Central memory CD8-positive, alpha-beta T cell (primary cell): ENCODE measurements at places on chromosomes 12 and 14.

- no peak for DNase-seq
These were observed 252.2 kb upstream of the GRIP1 start for GRCh38 chr12:66931091-66931490.

DNA sequence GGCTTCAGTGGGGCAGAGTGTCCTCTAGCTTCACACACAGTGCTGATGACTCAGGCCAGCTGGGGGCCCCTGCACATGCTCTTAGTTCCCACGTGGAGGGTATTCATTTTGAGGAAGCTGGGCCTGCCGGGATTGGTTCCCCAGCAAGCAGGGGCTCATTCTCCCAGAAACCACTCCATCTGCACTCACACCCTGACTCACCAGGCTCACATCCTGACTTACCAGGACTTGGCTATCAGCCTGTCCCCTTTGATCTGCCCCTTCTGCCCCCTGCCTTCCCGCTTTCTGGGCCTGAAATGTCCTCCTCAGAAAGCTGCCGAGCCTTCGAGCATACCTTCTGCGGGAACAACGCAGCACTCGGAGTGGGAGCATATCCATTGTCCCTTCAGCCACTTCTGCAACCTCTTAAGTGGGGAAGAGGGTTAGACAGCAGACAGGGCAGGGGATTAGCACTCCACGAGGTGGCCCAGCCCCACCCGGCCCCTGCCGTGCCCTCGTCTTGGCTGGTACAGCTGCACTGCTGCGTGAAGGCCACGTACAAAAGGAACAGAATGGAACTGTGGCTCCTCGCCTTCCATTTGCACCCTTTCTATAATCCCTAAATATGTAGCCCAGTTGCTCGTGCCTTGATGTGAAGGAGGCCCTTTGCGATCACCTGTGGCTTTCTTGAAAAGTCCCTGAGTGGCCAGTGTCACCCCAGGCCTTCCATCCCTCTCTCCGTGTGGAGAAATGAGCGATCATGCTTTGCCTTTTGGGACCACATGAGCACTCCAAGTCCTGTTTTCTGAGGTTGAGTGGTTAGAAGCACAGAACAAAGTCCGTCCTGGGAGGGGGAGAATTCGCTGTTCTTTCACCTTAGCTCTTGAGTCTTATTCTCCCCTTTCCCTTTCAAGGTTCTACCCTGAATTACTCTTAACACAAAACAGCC, 26.1 kb downstream of the TPCN1 start:
- no peak for DNase-seq

GRCh38 chr14:63564318-63564717, 21.1 kb upstream of the PPP2R5E start:
- DNase-seq, result no peak

GRCh38 chr14:71103662-71104484, 196.6 kb downstream of the PCNX1 start:
- DNase-seq, result no peak

GRCh38 chr12:114666746-114667668, 17.0 kb downstream of the TBX3 start:
- no peak for DNase-seq

GRCh38 chr14:77580964-77581505, 35.4 kb downstream of the SPTLC2 start:
- no peak for DNase-seq

DNA sequence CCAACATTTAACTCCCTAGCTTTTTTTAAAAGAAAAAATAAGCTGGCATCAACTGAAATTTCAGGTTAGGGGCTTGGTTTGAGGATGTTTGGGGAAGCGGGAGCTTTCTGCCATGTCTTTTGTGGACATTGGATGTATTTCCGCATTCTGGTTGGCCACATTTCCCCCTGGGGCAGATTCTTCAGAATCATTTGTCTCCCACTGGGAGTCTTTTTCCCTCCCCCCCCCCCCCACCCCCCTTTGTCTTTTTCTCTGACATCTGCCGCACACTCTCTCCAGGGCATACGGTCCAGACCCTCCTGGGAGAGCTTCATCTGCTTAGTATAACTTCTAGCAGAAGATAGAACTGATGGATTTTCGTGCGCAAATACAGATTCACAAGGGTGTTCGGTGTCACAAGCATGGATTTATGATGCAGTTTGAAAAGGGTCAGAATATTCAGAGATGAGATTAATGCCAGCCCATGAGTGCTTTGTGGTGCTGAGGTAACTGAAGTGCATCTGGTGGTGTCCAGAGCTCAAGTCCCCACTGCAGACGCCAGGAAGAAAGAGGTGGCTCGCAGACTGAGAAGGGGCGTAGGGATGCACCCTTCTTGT, 40.2 kb downstream of the ETV6 start:
- DNase-seq, result no peak
